ENCODE measurements at places on chromosomes 1 and 21.

DNA sequence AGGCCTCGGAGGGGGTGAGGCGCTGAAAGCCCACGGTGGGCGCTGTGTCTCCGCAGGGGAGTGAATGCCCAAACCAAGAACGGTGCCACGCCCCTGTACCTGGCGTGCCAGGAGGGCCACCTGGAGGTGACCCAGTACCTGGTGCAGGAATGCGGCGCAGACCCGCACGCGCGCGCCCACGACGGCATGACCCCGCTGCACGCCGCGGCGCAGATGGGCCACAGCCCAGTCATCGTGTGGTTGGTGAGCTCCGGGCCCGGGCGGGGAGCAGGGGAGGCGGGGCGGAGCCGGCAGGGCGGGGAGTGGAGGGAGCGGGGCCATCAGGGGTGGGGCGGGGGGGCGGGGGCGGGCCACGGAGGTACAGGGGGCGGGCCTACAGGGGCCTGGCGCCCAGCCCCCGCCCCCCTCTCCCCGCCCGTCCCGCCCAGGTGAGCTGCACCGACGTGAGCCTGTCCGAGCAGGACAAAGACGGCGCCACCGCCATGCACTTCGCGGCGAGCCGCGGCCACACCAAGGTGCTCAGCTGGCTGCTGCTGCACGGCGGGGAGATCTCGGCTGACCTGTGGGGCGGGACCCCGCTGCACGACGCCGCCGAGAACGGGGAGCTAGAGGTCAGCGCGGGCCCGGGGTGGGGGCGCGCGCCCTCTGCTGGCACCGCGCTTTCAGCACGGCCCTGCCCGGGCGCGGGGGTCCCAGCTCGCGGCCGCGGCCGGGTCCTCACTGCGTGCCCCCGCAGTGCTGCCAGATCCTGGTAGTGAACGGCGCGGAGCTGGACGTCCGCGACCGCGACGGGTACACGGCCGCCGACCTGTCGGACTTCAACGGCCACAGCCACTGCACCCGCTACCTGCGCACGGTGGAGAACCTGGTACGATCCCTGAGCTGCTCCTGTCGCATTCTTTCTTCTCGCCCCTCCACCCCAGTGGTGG is 15.9 kb downstream of the ESPN start:
- peak; percentile 80 for DNase-seq

GRCh38 chr1:78549891-78550290 is 59.1 kb downstream of the PTGFR start:
- DNase-seq, result no peak

GRCh38 chr1:211356723-211357407 is 30.2 kb downstream of the TRAF5 start:
- DNase-seq, result no peak

- DNase-seq, result no peak
Observed at GRCh38 chr21:24617819-24618218, 989.5 kb downstream of the MRPL39 start.

GRCh38 chr1:182350839-182351238 is 40.8 kb downstream of the GLUL start:
- no peak for DNase-seq

DNA sequence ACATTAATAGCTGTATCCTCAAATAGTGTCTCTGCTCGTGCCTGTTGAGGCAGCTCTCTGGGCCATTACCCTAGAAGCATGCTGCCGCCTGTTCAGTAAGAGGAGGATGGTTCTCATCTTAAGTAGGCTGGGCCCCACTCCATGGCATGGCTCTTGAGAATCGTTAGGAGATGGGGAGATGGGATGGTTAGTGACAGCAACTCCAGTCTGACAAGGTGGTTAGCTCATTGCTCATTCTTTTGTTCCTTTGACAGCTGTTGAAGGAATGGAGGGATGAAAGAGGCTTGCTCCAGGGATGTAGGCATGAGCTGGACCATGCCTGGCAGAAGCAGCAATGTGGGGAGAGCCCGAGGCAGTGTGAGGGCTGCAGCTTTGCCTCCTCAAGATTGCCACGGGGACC is 68.2 kb downstream of the MAP10 start:
- no peak for DNase-seq

DNA sequence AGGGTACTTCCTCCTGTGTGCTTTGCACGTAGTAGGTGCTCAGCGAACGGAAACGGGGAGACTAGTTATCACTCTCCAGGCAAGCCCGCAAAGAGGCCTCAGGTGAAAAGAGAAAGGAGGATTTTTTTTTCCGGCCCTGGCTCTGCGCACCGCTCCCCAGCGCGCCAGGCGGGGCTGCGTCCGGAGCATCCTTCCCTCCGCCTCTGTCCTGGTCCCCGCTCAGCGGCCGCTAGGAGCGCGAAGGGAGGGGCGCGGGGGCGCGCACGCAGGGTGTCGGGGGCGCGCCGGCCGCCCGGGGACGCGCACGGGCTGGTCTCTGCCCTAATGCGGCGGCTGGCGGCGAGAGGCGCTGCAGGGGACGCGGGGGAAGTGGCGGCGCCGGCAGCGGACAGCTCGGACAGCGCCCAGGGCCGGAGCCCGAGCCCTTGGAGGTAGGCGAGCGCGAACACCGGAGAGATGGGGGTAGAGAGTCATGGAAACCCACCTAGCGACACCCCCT is 42.3 kb upstream of the NFASC start:
- peak; percentile 27 for DNase-seq

DNA sequence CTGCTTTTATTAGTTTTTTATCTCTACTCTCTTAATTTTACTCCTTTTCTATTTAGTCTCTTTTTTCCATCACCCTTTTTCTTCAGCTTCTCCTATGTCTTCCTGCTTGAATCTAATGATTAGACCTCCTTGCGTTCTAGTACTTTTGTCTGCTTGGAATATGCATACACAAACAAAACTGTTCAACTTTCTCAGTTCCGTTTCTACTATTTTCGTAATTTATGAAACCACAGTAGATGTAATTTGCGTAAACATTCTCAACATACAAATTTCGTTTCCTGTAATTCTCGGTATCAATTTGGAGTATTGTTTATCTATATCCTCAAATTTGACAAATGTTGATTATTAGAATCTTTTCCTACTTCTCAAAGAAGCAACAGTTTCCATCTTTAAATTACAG is 772.5 kb downstream of the USP25 start:
- DNase-seq, result no peak

- DNase-seq, result peak; percentile 37
Observed at GRCh38 chr1:175208773-175209492, 16.4 kb upstream of the KIAA0040 start.

DNA sequence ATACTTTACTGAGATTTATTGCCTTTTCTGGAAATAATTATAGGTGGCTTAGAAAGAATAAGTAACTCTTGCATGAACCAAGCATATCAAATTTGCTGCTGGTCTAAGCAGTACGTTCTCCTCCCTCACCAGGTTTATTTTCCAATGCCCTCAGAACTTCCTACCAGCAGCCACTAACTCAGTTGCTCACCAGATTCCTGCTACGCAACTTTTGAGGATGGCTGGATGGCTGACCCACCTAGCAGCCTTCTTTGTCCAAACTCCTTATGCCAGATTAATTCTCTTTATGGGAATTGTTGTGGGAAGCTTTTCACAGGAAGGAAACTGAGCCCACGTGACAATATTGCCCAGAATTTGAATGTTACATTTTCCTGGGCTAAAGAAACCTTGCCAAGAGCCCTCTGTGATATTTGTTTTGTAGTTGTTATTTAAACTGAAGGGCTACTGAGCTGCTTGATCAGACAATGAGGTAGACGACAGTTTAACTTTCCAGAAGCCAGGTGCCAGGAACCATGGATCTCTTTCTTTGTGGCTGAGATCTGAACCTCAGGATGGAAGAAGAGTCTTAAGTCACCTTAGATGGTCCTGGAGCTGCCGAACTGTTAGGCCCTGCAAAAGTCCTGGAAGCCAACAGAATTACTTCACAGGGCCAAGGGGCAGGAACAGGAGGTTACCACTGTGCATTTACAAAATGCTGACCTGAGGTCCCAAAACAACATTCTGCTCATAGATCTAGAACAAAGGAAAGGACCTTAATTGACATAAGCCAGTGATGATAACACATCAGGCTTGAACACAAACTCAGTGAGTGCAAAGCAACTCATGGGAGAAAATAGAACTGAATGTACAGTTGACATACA is 85.5 kb upstream of the ATP1A1 start:
- no peak for DNase-seq

- DNase-seq, result no peak
Observed at GRCh38 chr1:161805399-161806197, 39.5 kb downstream of the ATF6 start.

GRCh38 chr21:38807986-38808385 is 2.3 kb downstream of the ETS2 start:
- no peak for DNase-seq

GRCh38 chr1:52955129-52955970 is 28.3 kb downstream of the SCP2 start:
- no peak for DNase-seq

DNA sequence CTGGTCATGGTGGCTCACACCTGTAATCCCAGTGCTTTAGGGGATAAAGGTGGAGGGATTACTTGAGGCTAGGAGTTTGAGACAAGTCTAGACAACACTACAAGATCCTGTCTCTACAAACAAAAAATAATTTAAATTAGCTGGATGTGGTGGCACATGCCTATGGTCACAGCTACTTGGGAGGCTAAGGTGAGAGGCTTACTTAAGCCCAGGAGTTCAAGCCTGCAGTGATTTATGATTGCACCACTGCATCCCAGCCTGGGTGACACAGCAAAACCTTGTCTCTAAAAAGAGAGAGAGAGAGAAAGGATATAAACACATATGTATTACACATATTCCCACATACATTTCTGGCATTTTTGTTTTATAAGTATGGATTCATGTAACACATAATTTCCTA is 325.2 kb downstream of the DUSP10 start:
- no peak for DNase-seq

DNA sequence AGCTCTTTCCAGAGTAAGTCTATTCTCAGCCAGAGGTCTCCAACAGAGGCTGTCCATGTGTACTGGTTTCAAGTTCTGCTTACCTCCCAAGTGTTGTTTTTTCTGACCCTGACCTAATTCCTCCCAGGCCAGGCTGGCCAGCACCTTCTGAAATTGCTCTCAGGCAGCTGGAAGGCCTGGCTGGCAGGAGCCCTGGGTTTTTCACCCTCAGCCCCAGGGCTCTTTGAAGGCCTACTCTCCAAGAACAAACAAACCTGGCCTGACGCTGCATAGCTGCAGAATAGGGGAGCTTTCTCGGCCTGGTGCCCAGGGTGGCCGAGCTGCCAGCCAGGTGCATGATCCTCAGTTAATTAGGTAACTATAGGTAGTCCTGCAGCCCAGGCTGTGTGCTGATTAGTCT is 147.5 kb downstream of the CACNA1E start:
- DNase-seq, result no peak

GRCh38 chr1:67557696-67558448 is 127.1 kb upstream of the GADD45A start:
- DNase-seq, result no peak

DNA sequence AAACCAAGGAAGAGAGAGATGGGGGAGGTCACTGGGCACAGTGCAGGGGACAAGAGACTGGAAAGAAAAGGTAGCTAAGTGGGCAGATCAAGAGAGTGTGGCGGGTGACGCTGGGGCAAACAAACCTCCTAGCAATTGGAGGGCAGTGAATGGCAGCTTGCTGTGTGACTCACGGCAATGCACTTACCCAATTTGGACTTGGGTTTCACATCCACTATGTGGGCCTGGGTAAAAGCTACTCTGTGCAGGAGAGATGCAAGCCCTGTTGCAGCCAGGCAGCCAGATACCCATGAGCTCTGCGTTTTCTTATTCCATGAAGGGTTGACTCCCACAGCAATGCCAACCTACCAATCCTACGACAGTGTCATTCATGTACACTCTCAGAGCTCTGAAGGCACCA is 9.5 kb downstream of the PLXNA2 start:
- no peak for DNase-seq

DNA sequence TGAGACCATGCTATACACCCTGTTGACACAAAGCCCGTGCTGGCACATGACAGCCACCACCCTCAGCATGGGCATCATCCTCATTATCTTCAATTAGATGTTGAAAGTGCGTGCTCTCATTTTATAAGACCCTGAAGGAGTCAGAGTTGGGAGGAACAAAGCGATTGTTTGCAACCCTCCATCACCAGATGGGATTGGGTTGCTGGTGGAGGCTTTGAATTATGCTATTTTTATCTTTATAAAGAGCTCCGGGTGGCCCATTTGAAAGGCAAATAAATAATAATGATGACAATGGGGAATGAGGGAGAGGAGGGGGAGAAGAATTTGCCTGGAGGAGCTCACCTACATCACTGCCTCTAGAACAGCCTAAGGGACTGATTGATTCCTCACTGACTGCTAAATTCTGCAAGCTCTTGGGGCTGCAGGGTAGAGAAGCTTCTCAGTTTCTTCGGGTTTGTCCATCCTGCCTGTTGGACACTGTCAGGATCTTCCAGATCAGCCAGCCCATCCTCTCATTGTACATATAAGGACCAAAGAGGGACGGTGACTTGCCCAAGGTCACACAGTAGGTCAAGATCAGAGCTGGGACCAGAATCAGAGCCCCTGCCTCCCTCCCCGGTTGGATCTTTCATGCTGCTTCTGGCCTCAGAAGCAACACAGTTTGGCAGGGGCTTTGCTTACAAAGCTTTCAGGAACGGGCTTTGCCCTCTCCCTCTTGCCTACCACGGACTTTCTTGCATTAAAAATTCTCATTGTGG is 130.9 kb upstream of the ZBTB40 start:
- DNase-seq, result no peak

DNA sequence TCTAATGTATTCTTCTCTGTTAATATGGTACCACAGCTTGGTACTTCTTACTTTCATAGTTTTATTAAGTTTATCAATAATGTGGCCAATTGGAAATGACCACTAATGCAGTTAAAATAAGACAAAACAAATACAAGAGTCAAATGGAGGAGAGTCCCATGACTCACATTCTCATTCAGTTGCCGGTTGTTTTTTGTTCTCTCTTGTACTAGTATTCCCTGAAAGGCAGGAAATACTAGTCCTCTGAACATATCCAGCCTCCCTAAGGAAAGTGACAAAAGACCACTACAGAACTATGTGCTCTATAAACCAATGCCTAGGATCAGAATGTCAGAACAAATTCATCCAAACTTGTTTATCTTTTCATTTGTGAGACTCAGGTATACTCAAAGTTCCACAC is 165.2 kb upstream of the SAMSN1 start:
- no peak for DNase-seq

DNA sequence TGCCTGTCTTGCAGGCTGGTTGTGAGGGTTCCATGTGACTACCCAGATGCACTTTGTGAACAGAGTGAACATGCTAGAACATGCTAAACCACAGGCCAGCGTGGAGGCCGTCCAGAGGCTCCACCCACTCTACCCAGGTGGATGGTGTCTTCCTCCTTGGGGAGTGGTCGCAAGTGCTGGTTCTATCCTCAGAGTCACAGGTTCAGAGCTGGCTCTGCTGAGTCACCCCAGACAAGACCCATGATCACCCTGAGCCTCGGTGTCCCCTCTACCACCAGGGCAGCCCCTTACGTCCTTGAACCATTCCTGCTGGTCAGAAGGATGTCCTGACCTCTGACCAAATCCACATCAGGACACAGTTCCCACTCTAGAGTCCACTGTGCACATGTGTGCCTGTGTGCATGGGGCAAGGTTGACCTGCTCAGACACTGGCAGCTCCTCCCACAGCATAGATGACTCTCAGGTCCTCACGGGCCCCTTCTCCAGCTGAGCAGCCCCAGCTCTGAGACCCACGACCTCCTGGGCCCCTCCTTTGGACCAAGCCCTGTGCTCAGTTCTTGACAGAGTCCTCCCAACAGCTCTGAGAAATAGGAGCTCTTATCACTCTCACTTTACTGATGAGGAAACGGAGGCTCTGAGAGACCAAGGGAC is 391.8 kb downstream of the MATN1 start:
- no peak for DNase-seq
